ENCODE measurements at places on chromosomes 4 and X.

GRCh38 chr4:169615467-169616106, 3.2 kb upstream of the NEK1 start:
- no peak for DNase-seq

DNA sequence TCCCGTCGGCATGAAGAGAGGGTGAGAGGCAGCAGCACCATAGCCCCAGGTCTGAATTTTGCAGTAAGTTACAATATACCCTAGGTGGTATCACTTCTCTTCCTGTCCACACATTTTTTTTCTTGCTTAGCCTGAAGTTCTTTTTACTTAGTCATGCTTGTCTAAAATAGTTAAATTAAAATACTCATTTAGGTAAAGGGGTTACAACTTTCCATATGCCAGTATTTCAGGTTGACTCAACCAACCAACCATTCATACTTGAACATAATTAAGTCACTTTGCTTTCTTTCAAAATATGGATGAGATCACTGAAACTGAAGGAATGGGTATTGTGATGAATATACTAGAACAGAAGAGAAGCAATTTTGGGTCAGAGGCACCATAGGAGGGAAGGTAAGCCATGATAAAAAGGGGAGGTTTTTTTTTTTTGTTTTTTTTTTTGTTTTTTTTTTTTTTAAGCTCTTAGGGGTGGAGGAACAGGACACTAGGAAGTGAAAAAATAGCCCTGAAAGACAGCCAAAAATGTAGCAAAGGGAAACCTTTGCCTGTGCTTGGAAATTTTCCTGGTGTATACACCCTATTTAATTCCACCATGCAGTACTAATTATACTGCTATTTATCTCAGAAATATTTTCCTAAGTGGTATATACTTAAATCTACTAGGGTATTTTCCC, 41.8 kb downstream of the RPS6KA3 start:
- DNase-seq = no peak

DNA sequence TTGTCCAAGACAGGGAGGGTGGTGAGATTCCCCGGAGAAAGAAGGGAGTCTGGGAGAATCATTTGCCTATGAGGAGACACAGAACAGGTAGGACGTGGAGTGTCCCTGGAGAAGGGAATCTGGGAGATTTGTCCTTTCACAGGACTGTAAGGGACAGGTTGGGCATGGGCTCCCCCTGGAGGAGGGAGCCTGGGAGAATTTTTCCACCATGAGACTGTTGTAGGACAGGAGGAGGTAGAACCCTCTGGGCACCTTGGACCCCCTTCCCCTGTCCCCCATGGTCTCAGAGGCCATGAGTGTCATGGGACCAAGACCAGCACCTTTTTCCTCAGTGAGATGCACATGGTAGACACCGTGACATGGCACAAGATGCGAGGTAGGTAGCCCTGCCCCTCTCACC, 2.8 kb downstream of the PORCN start:
- no peak for DNase-seq

GRCh38 chr4:11889099-11889498, 460.4 kb upstream of the HS3ST1 start:
- DNase-seq = no peak

DNA sequence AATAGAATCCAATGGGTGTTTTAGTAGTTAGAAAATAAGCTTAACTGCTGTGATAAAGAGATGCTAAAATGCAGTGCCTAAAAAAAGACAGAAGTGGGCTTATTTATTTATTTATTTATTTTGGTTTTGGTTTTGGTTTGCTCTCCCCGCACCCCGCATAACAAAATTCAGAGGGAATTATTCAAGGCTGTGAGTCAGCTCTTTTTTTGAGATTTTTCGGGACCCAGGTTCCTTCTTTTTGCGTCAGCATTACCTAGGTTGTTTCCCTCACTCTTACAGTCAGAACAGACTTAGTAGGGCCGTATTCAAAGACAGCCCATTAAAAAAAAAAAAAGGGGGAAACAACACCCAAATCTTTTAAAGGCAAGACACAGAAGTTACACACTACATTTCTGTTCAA, 1495.5 kb upstream of the ADGRL3 start:
- DNase-seq = no peak

DNA sequence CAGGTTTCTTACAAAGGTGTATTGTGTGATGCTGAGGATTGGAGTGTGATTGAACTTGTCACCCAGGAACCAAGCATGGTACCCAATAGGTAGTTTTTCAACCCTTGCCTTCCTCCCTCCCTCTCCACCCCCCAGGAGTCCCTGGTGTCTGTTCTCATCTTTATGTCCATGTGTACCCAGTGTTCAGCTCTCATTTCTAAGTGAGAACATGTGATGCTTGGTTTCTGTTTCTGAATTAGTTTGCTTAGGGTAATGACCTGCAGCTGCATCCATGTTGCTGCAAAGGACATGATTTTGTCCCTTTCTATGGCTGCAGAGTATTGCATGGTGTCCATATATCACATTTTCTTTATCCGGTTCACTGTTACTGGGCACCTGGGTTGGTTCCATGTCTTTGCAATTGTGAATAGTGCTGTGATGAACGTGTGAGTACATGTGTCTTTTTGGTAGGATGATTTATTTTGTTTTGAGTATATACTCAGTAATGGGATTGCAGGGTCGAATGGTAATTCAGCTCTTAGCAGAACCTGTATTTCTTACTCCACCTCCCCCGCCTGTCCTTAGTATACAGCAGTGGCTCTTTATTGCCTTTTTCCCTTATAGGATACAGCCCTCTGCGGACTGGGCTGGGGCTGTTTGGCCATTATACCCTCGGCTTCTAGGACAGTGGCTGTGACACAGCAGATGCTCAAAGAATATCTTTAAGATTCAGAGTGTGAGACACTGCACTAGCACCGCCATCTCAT, 145.4 kb downstream of the PTTG2 start:
- no peak for DNase-seq

- no peak for DNase-seq
Measured at GRCh38 chrX:103517246-103517645, 2.0 kb downstream of the RAB40A start.

DNA sequence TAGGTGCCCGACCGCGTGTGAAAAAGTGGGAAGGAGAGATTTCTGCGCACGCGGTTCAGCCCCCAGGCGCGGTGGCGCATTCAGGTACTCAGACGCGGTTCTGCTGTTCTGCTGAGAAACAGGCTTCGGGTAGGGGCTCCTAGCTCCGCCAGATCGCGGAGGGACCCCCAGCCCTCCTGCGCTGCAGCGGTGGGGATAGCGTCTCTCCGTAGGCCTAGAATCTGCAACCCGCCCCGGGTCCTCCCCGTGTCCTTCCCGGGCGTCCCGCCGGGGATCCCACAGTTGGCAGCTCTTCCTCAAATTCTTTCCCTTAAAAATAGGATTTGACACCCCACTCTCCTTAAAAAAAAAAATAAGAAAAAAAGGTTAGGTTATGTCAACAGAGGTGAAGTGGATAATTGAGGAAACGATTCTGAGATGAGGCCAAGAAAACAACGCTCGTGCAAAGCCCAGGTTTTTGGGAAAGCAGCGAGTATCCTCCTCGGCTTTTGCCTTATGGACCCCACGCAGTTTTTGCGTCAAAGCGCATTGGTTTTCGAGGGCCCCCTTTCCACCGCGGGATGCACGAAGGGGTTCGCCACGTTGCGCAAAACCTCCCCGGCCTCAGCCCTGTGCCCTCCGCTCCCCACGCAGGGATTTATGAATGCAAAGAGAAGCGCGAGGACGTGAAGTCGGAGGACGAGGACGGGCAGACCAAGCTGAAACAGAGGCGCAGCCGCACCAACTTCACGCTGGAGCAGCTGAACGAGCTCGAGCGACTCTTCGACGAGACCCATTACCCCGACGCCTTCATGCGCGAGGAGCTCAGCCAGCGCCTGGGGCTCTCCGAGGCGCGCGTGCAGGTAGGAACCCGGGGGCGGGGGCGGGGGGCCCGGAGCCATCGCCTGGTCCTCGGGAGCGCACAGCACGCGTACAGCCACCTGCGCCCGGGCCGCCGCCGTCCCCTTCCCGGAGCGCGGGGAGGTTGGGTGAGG, 3.7 kb downstream of the SHOX start:
- no peak for DNase-seq

Data from putamen (tissue), 1 donor.